Activated naive CD8-positive, alpha-beta T cell treated with anti-CD3 and anti-CD28 coated beads, Interleukin-2, amount 10 ng/mL, durations not matched to agents 7 days and 5 days (primary cell): ENCODE measurements at places on chromosomes 4 and X. TPM values are rescaled to one million over a fixed set of nuclear protein-coding genes. Genes with fewer than 3 reads are reported as not detected.

DNA sequence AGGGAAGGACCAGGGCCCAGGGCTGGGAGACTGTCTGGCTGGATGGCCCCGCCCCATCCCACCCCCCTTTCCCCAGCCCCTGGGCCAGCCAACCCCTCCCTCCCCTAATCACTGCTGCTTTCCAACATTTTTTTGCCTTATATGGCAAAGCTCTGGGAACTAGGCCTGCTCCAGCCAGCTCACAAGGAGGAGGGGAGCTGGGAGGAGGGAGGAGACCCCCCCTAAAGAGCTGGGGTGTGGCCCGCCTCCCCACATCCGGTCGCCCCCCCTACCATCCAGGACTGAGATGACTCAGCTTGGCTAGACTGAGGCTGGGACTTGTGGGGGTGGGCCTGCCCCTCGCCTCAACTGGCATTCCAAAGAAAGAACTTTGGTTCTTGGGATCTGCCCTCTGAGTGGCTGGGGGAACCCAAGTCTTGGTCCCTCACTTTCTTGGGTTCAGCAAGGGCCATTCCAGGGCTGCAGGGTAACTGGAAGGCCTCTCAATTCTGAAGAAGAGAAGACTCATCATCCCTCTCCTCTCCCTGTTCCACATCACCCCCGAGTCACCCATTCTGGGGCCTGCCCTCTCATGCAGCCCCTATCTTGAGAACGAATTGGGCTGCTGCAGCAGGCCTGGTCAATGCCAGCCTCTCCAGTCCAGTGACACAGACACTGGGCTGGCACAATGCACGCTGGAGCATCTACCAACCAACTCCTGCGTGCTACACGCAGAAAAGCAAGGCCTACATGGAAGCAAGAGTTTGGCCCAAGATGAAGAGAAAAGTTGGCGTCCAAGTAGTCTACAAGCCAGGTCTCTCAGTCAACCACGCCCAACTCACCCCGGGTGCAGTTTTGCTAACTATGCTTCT, 4.8 kb downstream of the FLNA start:
- DNase-seq, result peak; percentile 75

DNA sequence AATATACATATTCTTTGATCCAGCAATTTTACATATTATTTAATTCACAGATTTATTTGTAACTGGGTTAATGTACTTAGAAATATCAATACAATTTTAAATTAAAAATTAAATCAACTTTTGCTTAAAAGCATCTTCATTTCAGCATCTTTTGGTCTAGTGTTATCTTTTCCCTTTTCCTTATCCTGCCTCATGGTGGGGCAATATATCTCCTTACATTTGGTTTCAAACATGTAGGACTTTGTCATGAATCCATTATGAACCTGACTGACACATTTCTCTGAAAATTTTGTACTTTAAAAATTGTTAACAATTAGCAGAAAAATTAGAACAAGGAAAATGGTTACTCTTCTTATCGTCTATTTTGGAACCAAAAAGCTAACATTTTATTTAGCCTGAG, 42.8 kb upstream of the ANK2 start:
- DNase-seq, result no peak

Gene ADGRG4
- not detected for total RNA-seq

DNA sequence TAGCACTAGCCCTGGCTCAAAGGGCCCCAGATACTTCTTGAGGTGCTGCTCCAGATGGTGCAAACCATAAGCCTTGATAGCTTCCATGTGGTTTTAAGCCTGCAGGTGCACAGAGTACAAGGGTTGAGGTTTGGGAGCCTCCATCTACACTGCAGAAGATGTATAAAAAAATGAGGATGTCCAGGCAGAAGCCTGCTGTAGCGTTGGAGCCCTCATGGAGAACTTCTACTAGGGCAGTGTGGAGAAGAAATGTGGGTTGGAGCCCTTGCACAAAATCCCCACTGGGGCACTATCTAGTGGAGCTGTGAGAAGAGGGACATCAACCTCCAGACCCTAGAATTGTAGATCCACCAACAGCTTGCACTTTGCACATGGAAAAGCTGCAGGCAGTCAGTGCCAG, 231.9 kb downstream of the CHIC2 start:
- DNase-seq, result no peak

GRCh38 chr4:110480031-110480549, 4.1 kb downstream of the ENPEP start:
- DNase-seq, result no peak

DNA sequence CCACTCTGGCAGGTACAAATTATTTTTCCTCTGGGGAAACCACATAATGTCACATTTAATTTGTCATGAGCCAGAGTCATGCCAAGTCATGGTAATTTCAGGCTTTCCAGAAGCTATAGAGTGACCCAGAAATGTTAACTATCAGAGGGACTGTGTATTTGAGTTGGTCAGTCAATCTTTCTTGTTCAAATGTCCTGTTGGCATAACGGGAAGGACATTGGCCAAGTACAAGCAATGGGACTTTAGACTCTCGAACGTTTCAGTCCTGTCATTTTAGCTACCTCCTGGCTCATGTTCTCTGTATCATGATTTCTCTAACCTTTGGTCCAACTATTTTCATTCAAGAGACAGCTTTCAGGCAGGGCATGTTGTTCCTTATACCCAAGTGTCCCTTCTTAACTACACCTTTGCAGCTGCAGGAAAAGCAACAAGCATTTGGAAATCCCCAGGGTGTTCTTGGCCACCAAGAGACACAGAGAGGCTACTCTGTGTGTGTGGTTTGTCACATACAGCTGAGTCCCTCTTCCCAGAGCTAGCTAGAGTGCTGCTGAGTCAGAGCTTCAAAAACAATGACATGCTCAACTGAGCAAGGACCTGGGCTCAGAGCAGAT, 142.6 kb downstream of the EGF start:
- no peak for DNase-seq

Gene PAGE5
- total RNA-seq, result 0.83 TPM

GRCh38 chr4:122000849-122001248, 49.0 kb upstream of the TRPC3 start:
- DNase-seq, result no peak

Gene MAMLD1
- 2.5 TPM for total RNA-seq

GRCh38 chr4:150355858-150356455, 226.0 kb upstream of the MAB21L2 start:
- DNase-seq, result no peak

Gene F8A2
- not detected for total RNA-seq

DNA sequence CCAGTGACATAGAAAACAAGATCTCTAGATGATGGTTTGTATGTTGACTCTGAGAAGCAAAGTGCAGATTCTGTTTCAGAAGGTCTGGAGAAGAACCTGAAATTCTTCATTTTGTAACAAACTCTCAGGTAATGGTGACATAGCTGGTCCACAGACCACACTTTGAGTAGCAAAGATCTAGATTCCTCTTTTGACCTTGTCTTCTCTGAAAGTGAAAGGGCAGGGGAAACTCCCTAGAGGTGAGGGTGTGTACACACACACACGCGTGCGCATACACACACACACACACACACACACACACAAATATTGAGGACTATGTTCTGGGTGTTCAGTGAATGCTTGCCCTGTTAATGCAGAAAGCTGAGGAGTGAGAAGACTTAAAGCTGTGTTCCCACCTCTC, 110.1 kb downstream of the NHSL2 start:
- no peak for DNase-seq

DNA sequence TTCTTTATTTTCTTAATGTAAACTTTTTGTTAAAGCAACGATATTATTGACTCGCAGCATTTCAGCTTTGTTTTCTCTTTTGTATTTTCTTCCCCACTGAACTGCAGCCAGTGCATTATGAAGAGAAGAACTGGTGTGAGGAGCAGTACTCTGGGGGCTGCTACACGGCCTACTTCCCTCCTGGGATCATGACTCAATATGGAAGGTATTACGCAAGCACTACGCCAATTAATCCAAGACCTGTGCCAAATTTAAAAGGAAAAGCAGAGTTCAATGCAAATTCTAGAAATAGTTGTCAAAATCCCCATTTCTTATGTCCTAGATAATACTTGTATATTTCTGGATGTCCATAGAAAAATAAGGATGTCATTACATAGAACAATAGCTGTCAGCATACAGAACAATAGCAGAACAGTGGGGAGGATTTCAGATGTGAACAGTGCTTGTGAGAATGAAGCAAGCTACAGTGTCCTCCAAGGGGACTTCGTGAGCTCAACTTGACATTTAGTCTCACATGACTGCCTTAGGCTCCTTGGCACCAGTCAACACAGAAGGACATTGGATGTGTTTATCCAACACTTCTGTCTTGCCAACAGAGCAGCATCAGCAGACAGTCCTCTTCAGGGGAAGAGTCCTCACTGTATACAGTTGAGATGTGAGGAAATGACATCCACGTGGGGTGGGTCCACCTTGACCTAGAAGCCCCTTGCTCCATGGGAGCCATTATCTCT, 85.9 kb downstream of the MAOA start:
- DNase-seq, result no peak

Gene KIAA1210
- total RNA-seq, result not detected

- no peak for DNase-seq
Measured at GRCh38 chr4:26055855-26056254, 141.8 kb downstream of the SMIM20 start.

DNA sequence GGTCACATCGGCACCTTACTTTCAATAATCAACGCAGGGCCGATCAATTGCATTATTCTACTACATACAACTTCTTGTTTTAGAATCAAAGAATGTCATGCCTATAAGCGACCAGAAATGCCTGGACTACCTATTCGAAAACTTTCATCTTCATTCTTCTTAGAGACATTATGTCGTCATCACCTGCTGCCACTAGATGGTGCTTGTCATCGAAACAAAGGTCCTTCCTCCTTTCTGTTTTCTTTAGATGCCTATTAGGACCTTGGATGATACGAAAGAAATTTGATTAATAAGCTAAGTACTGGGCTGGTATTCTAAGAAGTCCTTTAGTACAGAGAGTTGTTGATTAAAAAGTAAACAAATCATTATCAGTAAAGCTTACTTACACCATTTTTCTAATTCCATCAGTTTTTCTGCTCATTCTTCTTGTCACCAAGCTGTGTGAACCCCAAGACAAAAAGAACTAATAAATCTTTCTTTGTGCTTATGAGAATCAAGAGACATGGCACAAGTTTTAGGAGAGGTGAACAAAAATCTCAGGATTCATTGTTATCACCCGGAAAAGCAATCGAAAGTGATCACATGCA, 154.5 kb upstream of the SLC4A4 start:
- DNase-seq, result no peak

DNA sequence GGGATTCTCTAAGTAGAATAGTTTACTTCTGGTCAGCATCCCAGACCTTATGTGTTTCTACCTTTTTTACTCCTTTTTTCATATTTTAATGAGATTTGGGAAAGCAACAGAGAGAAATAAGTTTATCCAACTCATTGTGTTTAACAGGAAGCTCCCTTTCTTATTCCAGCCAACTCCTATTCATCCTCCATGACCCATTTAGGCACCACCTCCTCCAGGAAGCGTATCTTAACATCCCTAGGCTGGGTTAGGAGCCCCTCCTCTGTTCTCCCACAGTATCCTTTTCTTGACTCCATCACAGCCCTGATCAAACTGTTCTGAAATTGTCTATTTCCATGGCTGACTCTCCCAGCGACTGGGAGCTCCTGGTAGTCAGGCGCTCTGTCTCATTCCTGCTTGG, 18.8 kb upstream of the IQSEC2 start:
- DNase-seq, result no peak

Gene FGD1
- 0.06 TPM for total RNA-seq

Gene TEX28
- total RNA-seq, result not detected

- DNase-seq, result no peak
Measured at GRCh38 chr4:159212675-159213293, 109.9 kb downstream of the RAPGEF2 start.

GRCh38 chr4:39559626-39560025, 32.4 kb upstream of the UGDH start:
- DNase-seq, result no peak

DNA sequence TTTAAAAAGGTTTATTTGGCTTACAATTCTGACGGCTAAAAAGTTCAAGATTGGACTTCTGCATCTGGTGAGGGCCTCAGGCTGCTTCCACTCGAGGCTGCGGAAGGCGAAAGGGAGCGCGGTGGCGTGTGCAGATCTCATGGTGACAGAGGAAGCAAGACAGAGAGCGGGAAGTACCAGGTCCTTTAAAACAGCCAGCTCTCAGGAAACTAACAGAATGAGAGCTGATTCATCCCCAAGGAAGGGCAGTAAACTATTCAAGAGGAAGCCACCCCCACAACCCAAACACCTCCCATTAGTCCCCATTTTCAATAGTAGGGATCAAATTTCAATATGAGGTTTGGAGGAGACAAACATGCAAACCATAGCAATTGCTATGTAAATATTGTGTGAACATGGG, 2144.2 kb upstream of the AGA start:
- no peak for DNase-seq

Gene PDZD11
- total RNA-seq, result 27.0 TPM

DNA sequence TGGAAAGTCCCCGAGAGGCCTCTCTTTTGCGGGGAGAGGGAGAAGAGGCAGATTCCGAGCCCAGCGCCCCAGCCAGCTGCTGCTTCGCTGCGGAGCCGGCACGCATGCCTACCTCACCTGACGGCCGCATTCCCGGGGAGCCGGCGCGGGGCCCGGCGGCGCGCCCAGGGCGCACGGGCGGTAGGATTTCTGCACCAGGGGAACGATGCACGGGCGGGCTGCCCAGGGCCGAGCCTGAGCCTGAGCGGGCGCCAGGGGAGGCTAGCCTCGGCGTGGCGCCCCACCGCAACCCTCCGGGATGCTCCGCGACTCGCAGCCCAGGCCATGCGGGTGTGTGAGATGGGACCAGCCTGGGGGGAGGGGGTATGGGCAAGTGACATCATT, 81.3 kb upstream of the SCML1 start:
- peak; percentile 33 for DNase-seq

GRCh38 chr4:168480931-168481611, 779 bp upstream of the DDX60L start:
- DNase-seq, result no peak

GRCh38 chrX:48785186-48785539, 1.2 kb upstream of the GATA1 start:
- no peak for DNase-seq

Gene IQCM
- total RNA-seq, result not detected

Gene NEUROG2
- total RNA-seq, result not detected

DNA sequence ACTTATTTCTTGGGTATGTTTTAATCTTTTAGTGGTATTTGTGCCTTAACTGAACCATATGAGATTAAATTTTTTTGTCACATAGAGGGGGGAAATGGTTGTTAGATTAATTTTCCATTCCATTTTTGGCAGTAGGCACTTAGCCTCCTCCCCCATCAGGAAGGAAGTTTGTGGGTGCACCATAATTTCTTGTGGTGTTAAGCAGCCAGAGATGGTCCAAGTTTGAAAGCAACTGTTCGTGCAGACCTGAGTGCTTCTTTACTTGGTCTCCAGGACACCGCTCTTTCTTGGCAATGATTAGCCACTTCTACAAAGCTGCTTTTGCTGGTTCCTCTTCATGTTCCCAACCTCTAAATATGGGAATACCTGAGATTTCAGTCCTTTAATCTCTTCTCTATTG, 92.7 kb upstream of the RPL34 start:
- no peak for DNase-seq

DNA sequence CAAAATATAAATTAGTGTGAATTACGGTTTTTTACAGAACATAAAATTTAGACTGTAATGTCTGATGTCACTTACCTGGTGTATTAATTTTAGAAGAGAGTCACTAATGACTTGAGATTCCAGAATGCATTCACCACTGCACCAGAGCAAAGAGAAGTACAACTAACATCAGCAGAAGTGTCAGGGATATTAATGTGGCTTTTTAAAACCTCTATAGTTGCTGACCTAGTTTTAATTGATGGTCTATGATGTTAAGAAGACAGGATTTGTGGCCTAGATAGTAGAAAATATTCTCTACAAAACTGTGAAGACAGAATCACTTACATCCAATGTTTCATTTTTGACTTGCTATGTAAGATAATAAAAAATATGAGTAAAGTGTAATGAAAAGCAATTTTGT, 1181.6 kb downstream of the RAPGEF2 start:
- DNase-seq, result no peak
